ENCODE measurements at places on chromosomes 3 and 15. TPM values are rescaled to one million over a fixed set of nuclear protein-coding genes. Genes with fewer than 3 reads are reported as not detected.

Gene TCAIM
- polyA plus RNA-seq: 48.7 TPM

Gene IL5RA
- polyA plus RNA-seq: 0.32 TPM

Gene RASL12
- polyA plus RNA-seq: 5.7 TPM

Gene AADACL2
- polyA plus RNA-seq: not detected

Gene TXNRD3
- 19.0 TPM for polyA plus RNA-seq

Gene SAXO2
- 9.3 TPM for polyA plus RNA-seq

Gene PLCD1
- polyA plus RNA-seq: 21.6 TPM

DNA sequence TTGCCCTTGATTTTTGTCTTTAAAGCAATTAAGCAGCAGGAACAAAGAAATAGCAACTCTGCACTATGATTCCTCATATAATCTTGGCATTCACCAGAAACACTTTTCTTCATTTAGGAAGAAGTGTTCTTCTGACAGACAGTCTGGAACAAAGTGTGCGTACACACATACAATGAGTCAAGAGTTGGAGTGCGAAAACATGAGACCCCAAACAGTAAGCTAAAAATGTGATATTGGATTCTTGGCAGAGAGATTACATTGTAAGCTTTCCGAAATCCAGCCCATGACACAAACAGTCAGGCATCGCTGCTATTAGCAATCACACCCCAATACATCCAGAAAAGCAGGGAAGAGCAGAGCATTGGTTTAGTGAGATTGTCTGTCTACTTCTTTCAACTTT is 306.7 kb upstream of the TBC1D5 start:
- DNase-seq: no peak

- no peak for DNase-seq
Measured at GRCh38 chr15:78225783-78226541, 8.4 kb downstream of the ACSBG1 start.

- no peak for DNase-seq
Measured at GRCh38 chr3:124685481-124685880, 44.8 kb upstream of the UMPS start.

DNA sequence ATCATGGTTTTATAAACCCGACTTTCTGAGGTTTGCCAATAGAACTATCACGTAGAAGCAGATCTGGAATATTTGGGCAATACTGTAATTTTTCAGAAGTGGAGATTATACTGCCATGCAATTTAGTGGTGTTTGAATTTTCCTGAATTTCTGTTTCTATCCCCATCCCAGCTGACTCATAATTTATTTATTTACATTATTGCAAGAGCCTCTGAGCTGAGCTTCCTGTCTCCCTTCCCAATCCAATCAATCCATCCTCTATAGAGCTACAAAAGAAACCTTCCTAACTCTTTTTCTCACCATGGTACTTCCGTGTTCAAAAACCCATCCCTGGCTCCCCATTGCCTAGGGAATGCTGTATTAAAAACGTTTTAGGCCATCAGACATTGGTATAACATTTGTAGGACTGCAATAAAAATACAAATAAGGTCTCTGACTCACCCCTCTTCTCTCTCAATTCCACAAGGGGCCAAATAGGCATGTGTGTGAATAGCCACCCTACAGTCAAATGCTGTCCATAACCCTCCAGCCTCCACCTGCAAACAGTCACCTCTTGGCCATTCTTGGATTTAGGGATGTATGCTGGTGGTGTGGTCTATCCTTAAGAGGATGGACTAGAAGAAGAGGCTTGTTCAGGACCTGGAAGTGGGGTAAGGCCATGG is 190.7 kb downstream of the CD47 start:
- DNase-seq: no peak

GRCh38 chr3:128488636-128488990 is 4.4 kb downstream of the GATA2 start:
- no peak for DNase-seq

- no peak for DNase-seq
Measured at GRCh38 chr3:171444001-171444690, 16.1 kb downstream of the TNIK start.

DNA sequence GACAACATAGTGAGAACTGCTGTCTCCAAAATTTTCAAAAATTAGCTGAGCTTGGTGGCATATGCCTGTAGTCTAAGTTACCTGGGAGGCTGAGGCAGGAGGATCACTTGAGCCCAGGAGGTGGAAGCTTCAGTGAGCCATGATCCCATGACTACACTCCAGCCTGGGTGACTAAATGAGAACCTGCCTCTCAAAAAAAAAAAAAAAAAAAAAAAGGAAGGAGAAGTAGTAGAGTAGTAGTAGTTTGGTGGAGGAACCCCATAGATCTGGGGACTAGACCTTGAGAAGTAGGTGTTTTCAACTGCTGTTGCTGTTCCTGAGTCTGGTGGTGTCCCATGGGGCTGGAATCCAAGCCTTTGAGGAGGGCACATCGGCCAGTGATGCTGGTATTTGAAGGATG is 38.4 kb upstream of the UBE2E2 start:
- DNase-seq: no peak

DNA sequence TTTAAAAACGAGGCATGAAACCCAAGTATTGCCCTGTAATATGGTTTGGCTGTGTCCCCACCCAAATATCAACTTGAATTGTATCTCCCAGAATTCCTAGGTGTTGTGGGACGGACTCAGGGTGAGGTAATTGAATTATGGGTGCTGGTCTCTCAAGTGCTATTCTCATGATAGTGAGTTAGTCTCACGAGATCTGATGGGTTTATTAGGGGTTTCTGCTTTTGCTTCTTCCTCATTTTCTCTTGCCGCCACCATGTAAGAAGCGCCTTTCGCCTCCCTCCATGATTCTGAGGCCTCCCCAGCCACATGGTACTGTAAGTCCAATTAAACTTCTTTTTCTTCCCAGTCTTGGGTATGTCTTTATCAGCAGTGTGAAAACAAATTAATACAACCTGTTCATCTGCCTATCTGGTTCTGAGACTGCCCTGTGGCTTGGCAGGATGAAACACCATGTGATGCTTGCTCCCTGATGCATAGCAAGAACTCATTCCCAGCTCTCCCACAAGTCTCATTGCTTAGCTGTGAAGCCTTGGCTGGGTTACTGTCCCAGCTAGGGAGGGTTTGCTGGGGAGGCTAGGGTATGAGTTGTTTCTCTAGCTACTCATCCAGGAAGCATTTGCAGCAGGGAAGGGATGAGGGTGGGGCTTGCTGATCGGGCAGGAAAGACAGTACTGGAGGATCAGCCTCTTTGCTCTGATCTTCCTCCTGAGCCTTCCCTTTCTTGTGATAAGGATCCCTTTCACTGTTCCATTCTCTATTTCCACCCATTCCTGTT is 3.7 kb upstream of the SQOR start:
- DNase-seq: no peak

- peak; percentile 61 for DNase-seq
Measured at GRCh38 chr3:40120806-40121205, 188.7 kb upstream of the EIF1B start.

DNA sequence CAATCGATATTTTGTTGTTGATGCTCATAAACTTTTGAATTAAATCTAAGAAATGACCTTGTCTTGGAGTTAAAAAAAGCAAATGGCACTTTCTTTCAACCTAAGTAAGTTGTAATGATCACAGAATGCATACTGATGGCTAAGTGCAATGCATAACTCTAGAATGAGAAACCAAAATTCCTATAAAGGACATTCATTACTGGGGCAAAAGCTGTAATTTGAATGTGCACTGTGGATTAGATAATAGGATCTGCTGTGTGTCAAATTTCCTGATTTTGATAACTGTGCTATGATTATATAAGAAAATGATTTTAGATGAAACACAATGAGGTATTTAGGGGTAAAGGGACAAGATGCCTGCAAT is 14.3 kb downstream of the SIAH2 start:
- no peak for DNase-seq

DNA sequence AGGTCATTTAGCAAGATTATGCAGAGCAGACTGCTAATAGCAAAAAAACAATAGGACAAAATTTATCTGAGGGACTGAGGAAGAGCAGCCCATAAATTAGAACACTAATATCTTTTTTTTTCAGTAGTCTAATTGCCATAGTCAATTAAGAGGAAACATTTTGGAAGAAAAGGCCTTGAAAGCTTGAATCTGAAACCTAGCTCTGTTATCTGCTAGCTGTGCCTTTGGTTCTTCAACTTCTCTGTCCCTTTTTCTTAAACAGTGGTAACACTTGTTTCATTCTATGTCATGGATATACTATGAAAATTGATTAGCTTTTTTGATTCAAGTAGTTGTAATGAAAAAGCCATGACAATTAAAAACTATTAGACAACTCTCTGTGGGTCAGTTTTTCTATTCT is 1.7 kb downstream of the ATR start:
- DNase-seq: no peak

DNA sequence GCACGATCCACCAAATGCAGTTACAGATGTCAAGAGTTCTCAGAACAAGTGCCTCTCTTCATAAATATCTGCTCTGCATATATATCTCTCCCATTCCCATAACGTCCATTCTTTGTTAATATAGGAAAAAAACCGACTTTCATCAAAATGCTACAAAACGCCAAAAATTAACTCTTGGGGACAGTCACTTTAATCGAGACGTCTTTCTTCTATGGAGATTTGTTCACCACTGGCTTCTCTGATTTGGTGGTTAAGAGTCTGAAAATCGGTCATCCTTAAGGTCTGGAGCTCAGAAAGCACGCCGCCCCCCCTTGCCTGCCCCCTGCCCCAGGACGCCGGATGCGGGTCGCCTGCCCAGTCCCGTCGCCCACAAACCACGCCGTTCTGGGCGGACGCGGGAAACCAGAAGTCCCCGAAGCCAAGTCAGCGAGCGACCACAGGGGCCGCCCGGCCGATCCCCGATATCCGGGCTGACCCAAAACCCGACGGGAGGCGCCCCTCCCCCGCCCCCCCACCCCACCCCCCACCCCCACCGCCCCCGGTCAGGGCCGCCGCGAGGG is 252.7 kb downstream of the TJP1 start:
- no peak for DNase-seq

DNA sequence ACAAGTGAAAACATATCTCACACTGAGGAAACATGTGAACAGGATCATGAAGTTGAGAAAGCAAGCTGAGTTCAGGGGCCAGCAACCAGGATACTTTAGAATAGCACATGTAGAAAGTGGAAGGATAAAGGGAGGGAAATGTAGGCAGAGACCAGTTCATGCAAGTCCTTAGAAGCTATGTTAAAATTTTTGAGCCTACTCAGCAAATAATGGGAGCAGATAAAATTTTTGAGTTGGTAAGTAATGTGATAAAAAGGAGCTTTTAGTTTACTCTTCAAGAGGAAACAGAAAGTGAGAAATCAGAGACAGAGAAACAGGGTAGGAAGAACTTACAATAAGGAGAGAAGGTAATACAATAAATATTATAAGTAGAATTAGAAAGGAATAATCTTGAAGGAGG is 105.6 kb upstream of the ZBTB20 start:
- DNase-seq: no peak

DNA sequence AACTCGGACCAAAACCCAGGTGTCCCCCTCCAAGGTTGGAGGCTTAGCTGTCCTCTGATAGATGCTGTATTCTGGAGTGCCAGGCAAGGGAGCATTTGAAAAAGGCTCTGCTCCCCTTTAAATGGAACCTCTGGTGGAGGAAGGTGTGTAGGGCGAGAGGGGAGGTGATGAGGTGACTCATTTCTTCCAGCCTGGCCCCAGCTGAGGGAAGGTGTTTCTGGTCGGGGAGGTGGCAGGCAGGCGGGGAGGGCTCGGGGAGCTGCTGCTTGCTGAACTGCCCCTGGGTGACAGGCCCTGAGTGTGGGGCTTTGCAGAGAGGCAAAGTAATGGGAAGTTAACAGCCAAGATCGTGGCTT is 18.8 kb downstream of the PSTPIP1 start:
- no peak for DNase-seq

GRCh38 chr3:188863999-188864406 is 307.8 kb upstream of the TPRG1 start:
- DNase-seq: no peak

DNA sequence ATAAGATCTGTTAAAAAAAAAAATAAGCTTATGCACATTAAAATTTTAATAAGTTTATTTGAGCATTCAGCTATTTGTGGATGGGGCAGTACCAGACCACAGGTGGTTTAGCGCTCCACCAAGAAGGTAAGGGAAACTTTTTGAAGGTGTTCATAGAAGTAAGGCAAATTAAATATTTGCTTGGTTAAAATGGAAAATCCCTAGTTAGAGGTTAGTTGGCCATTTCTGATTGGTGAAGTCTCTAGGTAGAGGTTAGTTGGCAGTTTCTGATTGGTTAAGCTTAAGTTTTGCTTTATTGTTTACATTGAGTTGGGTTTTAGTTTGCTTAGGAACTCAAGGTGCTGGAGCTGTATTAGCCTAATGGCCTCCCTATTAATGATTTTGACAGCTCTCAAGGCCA is 30.7 kb downstream of the SCN11A start:
- no peak for DNase-seq

DNA sequence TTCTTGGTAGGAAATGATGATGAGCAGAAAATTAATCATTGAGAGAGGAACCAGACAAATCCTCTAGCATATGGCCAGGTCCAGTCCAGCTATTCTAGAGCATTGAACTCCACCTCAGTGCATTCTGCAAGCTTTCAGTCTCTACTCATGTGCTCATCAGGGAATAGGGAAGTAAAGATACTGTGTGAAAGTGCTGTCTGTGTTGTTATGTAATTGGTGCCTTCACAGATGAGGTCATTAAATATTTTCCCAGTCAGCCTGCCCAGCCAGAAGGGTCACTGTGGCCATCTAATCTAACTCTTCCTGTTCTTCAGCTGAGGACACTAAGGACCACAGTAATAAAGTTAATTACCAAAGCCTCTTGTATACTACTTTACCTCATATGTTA is 28.2 kb downstream of the C3orf62 start:
- no peak for DNase-seq

GRCh38 chr3:25531971-25532370 is 103.9 kb downstream of the RARB start:
- no peak for DNase-seq

DNA sequence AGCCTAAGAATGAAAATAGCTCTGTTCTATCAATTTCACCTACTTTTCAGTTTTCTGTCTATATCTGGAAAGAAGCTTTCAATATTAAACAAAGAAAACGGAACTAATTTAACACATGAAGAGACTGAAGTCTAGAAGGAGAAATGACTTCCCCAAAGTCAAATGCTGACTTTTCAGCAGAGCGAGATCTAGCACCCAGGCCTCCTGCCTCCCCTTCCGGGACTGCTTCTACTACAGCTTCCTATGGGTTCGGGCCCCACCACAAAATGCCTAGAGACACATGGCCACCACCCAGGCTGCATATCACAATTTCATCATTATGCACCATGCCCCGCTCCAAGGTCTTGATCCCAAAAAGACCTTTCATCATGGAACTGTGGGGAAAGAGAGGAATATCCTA is 104.5 kb downstream of the SST start:
- DNase-seq: no peak

- no peak for DNase-seq
Measured at GRCh38 chr15:90401495-90401894, 13.5 kb downstream of the IQGAP1 start.
